ENCODE measurements at places on chromosomes 4 and X. TPM values are rescaled to one million over a fixed set of nuclear protein-coding genes. Genes with fewer than 3 reads are reported as not detected.
A peak's percentile ranks its signal among the peaks of the same experiment; 100 is the strongest.

CLIC2 gene
- total RNA-seq, result 10.2 TPM

MAD2L1 gene
- 14.4 TPM for total RNA-seq

MAGEA8 gene
- total RNA-seq, result not detected

- peak; percentile 72 for DNase-seq
These were observed 6.0 kb downstream of the FRG2 start for GRCh38 chr4:190020790-190021717.

- DNase-seq, result no peak
These were observed 38.7 kb upstream of the JADE1 start for GRCh38 chr4:128770807-128771206.
